Smooth muscle cell of the brain vasculature (primary cell): ENCODE measurements at places on chromosomes 6 and 20.

GRCh38 chr20:50508171-50508755 is 1.9 kb upstream of the PTPN1 start:
- no peak for DNase-seq

DNA sequence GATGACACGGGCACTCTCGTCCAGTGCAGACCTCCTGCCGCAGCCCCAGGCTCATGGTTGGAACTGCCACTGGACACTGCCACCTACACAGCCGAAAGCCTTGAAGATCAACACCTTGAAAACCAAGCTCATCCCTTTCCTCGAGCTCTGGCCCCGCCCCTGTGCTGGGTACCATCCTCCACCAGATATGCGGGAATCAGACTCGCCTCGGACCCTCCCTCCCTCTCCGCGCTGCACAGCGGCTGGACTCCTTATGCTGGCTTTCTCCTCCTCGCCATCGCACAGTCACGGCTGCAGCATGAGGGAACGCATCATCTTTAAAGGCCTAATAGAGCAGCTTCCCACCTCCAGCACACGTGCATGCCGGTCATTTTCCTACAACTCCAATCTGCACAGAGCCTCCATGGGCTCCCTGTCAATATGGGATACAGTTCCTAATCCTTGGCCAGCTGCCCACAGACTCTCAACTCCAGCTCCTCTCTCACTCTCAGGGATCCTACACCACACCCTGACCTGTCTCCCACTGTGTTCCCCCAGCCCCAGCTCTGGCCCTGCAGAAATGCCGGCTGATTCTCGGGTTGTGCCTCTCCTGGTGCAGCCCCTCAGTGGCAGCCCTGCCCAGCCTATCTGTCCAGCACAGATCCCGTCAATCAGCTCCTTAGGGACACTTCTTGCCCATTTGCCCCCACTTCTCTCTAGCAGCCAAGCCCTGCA is 23.2 kb downstream of the TXNDC5 start:
- DNase-seq, result no peak

DNA sequence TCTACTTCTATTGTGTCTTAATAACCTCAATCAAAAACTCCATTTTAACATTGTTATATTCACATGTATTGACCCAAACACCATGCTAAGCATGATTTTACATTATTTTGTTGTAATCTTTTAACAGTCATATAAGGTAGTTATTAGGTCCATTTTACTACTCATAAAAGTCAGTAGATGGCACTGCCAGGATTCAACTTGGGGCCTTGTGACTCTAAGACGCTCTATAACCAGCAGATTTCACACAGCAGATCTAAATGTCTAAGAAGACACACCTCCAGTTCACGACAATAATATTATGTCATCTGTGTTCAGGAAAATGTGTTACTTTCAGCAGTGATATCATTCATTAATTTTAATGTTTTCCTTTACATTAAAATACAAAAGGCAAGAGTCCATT is 88.0 kb downstream of the FRK start:
- DNase-seq, result no peak

GRCh38 chr20:17932396-17932795 is 36.2 kb downstream of the SNX5 start:
- DNase-seq, result no peak

- DNase-seq, result no peak
Measured at GRCh38 chr6:6942091-6942490, 165.7 kb upstream of the RREB1 start.

DNA sequence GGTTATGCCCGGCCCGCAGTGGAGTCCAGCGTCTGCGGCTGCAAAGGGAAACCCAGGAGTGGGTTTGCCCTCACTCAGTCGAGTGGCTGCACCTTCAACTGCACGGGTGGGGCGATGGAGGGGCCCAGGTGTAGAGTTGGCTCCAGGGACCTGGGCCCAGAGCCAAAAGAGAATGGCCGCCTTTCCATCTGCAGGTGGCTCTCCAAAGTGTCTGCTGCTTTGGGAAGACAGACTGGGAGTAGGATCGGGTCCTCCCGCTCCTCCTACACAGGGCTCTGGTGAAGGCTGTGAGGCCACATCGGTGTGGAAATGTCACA is 80.1 kb downstream of the PTPN1 start:
- no peak for DNase-seq

DNA sequence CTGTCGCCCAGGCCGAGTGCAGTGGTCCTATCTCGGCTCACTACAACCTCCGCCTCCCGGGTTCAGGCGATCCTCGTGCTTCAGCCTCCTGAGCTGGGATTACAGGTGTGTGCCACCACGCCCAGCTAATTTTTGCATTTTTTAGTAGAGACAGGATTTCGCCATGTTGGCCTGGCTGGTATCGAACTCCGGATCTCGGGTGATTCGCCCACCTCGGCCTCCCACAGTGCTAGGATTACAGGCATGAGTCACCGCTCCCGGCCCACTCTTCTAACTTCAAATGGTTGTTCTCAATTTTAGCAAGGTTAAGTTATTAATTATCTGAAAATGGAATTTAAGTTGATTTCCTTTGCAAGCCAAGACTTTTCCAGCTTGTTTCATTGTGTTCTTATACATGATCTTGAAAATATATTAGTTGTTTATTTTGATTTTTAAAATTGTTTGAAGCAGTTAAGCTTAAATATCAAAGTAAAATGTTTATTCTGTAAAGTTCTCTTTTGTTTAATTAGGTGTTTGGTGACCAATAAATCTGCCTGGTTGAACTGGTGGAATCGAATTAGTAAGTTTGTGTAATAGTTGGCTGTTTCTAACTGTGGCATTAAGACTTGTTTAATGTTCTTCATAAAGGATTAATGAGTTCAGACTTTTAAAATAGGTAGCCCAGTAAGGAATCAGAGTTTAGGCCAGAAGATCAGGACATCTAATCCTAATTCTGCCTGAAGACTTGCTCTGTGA is 2.3 kb downstream of the PM20D2 start:
- no peak for DNase-seq

GRCh38 chr6:139587469-139587868 is 213.0 kb upstream of the CITED2 start:
- DNase-seq, result no peak
